ENCODE measurements at places on chromosomes 5 and 9.

DNA sequence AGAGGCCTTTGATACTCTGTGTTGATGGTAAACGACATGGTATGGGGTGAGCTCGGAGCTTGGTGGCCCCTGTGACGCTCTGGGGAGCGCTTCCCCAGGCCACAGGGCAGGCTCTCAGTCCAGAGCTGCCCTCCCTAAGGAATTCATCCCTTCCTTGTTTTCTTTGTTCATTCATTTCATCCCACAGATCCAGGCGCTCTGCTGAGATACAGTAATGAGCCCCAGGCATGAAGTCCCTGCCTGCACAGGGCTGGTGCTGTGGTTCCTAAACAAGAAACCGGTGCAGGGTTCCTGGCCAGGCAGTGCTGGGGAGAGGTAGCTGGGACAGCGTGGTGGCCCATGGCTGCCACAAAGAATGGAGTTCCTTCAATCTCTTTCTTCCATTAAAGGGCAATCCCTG is 14.4 kb downstream of the NEK6 start:
- no peak for DNase-seq

GRCh38 chr5:141529873-141530272 is 41.0 kb downstream of the PCDHGC5 start:
- no peak for DNase-seq

DNA sequence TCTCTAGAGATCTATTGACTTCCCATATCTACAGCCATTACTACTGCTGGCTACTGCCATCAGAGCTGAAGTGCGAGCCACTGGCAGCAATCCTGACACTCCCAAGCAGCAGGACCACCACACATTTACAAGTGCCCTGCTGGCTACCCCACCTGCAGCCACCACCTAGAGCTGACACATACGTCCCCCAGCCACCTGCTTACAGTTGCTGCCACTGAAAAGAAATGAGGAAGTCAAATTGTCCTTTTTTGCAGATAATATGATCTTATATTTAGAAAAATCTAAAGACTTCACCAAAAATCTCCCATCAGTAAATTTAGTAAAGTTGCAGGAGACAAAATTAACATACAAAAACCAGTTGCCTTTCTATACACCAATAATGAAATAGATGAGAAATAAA is 48.4 kb downstream of the ZNF484 start:
- no peak for DNase-seq

GRCh38 chr5:102811972-102812371 is 56.9 kb downstream of the PAM start:
- DNase-seq = peak; percentile 69

DNA sequence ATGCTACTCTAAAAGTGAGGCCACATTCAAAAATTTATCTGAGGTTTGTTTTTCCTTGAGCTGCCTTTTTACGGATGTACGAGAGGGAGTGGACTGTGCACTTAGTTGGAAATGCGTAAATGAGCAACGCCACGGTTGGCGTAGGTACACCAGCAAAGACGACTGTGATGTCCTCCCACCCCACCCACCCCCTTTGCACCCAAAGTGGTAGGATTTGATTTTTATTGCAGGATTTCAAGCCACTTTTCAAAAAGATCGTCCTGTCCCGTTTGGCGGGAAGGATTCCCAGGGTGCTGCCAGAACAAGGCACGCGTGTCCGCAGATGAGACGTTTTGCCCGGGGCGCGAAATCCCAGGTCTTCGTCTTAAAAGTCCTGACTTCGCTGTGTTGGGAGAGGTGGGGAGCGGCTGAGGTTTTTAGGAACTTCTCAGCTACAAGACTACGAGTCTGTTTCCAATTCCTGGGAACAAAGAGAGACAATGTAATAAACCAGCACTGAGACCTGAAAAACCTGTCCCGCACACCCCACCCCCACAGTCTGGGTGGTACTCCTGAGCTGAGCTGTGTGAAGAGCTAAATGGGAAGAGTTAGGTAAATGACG is 1.0 kb upstream of the TLE1 start:
- DNase-seq = peak; percentile 41

DNA sequence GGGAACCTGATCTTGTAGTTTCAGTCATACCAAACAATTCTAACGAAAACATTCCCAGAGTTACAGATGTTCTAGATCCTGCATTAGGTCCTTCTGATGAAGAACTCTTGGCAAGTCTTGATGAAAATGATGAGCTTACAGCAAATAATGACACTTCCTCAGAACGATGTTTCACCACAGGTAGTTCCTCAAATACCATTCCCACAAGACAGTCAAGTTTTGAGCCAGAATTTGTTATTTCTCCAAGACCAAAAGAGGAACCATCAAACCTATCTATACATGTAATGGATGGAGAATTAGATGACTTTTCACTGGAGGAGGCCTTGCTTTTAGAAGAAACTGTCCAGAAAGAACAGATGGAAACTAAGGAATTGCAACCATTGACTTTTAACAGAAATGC is 21.0 kb downstream of the RMI1 start:
- no peak for DNase-seq

DNA sequence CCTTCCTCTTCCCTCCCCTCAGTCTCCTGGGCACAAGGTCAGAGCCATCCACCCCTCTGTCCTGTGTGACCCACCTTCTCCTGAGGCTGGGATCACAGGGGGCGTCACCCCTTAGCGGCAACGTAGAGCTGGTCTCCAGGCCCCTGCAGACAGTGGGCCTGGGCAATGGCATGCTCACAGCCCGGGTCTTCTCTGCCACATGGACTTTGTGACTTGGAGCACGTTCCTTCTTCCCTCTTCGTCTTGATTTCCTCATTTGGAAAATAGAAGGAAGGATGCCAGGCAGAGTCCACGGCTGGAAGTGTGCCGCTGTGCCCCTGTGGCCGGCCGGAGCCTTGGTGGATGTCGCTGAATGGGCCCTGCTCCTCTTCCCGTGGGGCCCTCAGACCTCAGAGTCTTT is 10.0 kb downstream of the RXRA start:
- DNase-seq = no peak

DNA sequence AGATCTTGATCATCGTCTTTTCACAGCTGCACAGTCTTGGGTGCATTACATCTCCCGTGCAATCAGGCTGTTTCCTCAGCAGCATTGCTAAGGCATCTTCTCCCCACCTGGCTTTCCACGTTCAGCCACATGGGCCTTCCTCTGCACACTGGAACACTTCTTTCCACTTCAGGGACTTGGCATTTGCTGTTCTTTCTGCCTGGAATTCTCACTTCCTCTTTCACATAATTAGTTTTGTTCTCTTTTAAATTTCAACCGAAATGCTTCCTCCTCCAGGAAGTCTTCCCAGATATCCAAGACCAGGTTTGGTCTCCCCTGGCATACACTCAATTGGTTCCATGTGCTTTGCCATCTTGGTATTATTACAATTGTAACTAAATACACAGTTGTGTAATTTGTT is 43.8 kb downstream of the WHRN start:
- no peak for DNase-seq

GRCh38 chr5:114657342-114658130 is 295.7 kb downstream of the KCNN2 start:
- no peak for DNase-seq

- no peak for DNase-seq
Measured at GRCh38 chr5:1759378-1759970, 40.2 kb downstream of the MRPL36 start.
